ENCODE measurements at places on chromosomes 16 and 17.

- no peak for DNase-seq
These were observed 99.5 kb upstream of the DNAH17 start for GRCh38 chr17:78676412-78677302.

- DNase-seq: no peak
These were observed 23.3 kb downstream of the GPR179 start for GRCh38 chr17:38320482-38320881.

- DNase-seq: no peak
These were observed 66.9 kb upstream of the SDK2 start for GRCh38 chr17:73711184-73711583.

DNA sequence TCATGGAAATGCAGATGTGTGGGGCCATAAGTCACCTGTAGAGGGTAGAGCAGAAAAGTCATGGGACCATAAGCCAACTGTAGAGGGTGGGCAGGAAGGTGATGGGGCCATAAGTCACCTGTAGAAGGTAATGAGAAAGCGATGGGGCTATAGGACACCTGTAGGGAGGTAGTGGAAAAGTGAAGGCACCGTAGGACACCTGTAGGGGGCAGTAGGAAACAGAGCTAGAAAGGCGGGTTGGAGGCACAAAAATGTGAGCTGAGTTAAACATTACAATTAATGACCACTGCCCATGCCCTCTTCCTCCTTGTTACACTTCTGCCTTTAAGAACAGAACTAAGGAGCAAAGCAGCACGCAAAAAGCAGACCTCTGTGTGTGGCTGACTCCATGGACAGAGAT lies 150.1 kb downstream of the SHISA6 start:
- DNase-seq: no peak

DNA sequence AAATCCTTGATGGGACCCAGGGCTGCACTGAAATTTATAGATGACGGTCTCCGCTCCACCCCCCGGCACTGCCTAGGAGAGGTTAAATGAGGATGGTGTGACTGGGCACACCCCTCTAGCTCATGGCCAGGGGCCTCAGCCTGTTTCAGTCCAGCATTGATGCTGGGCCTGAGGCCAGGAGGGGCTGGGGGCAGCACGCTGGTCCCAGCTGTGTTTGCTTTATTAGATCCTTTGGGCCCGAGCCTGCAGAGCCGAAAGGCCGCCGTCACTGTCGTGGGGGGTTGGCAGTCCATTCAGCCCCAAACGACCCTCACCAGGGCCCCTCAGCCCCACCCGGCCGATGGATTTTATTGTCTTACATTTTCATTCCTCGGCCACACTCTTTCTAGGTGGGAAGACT lies 10.8 kb upstream of the DOK4 start:
- no peak for DNase-seq

GRCh38 chr16:10961231-10961630 lies 16.9 kb downstream of the CLEC16A start:
- DNase-seq: no peak

- no peak for DNase-seq
These were observed 4.3 kb downstream of the TBL3 start for GRCh38 chr16:1976216-1976520.

- no peak for DNase-seq
These were observed 58.0 kb upstream of the HNF1B start for GRCh38 chr17:37802712-37803416.

- DNase-seq: no peak
These were observed 98.1 kb downstream of the RGS9 start for GRCh38 chr17:65235284-65235683.

DNA sequence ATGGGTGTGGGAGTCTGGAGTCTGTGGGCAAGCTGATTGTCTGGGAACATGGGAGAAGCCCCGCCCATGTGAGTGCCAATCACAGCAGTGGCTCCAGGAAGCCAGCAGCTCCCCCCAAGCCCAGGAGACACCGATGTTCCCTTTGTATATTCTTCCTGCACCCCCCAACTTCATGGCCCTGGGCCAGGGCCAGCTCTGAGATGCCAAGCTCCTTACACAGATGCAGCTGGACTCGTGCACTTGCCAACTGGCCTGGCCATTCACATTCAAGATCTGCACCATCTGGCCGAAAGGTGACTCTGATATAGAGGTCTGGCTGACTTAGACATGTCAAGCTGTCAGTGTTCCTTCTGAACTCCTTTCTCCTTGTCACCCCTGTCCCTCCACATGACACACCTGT lies 50.5 kb downstream of the CACNG5 start:
- no peak for DNase-seq

All from large intestine (tissue), 12 donors.